ENCODE measurements at places on chromosomes 2 and 18. TPM values are rescaled to one million over a fixed set of nuclear protein-coding genes. Genes with fewer than 3 reads are reported as not detected.
A peak's percentile ranks its signal among the peaks of the same experiment; 100 is the strongest.

The OTOF gene
- total RNA-seq: not detected

The TEX44 gene
- total RNA-seq: not detected

The AGXT gene
- total RNA-seq: not detected

The OTOS gene
- not detected for total RNA-seq

GRCh38 chr2:120595739-120596138, 139.9 kb upstream of the GLI2 start:
- no peak overlapping the region for H3K4me3 ChIP-seq
- no peaks in the 10 kb centered on the region for H3K36me3 ChIP-seq
- H3K4me1 ChIP-seq: peaks cover 30% of the 10 kb centered on the region
- H3K27ac ChIP-seq: no peak overlapping the region

GRCh38 chr2:217942731-217943335, 60.0 kb downstream of the TNS1 start:
- no peaks in the 10 kb centered on the region for H3K27me3 ChIP-seq
- no peaks in the 10 kb centered on the region for H3K36me3 ChIP-seq
- H3K4me1 ChIP-seq: peaks cover 82% of the 10 kb centered on the region
- peak overlapping the region; percentile 90 for H3K4me3 ChIP-seq

DNA sequence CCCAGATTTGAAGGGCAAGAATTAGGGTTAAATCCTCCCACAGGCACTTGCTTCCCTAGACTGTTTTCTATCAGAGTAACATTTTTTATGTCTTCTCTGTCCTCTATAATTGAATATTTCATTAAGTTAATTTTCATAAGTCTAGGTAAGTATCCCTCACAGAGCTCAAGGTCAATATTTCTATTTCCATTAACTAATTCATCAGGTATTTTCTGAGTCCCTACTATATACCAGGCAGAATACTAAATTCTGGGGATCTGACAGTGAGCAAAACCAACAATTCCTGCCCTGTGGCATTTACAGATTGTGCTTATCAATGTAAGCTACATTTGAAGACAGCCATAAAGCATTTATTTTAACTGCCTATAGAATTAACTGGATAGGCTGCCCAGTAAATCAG, 86.4 kb upstream of the RBBP8 start:
- H3K27me3 ChIP-seq: no peaks in the 10 kb centered on the region
- H3K36me3 ChIP-seq: no peaks in the 10 kb centered on the region
- no peaks in the 10 kb centered on the region for H3K4me1 ChIP-seq

DNA sequence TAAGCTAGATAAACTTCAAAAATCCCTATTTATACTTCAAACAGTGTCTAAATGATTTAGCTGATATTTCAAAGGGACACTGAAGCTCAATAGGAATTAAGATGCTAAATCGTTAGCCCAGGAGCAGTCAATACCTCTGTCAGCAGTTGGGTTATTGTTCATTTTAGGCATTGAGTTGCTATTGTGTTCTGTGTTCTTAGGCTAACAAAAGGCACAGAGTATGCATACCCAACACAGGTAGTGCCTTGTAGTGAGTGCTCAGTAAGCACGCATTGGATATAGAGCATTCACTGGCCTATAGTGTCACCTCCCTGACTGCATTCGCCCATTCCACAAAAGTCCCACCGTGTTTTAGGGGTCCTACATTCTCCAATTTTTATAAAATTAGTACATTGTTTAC, 152.3 kb downstream of the PIK3C3 start:
- H3K27me3 ChIP-seq: no peaks in the 10 kb centered on the region
- H3K36me3 ChIP-seq: no peaks in the 10 kb centered on the region
- no peak overlapping the region for H3K27ac ChIP-seq
- H3K4me3 ChIP-seq: no peak overlapping the region
- DNase-seq: no peak

GRCh38 chr2:45248214-45248613, 239.0 kb upstream of the SIX2 start:
- no peaks in the 10 kb centered on the region for H3K36me3 ChIP-seq
- no peak overlapping the region for H3K4me3 ChIP-seq
- DNase-seq: no peak
- no peaks in the 10 kb centered on the region for H3K27me3 ChIP-seq
- H3K4me1 ChIP-seq: no peaks in the 10 kb centered on the region

DNA sequence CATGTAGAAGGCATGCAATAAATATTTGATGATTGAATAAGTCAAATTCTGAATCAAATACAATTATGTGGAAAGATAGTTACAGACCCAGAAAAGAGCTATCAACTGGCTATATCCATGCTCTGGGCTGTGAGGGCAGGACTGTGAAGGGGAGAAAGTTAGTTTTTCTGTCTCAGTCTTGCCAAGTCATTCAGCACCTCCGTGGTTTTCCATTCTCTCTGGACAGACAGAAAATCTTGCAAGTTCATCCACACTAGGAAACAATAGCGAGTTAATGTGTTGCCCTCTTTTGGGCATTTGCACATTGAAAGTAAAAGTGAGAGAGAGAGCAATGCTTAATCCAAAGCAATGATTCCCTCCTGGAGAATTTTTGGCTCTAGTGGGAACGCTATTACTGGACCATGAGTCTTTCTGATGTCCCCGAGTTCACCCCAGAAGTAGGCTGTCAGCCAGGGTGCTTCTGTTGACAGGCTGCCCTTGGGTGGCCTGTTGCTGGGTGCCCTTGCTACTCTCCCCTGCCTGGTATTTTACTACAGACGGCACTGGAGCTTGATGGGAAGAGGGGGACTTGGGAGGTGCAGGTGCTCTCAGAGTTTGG, 238.3 kb downstream of the LOXHD1 start:
- peak overlapping the region; percentile 69 for H3K27ac ChIP-seq
- no peak overlapping the region for H3K4me3 ChIP-seq
- peaks cover 7% of the 10 kb centered on the region for H3K4me1 ChIP-seq
- peak; percentile 84 for DNase-seq
